Caco-2 (cell line): ENCODE measurements at places on chromosomes 7 and 10.

DNA sequence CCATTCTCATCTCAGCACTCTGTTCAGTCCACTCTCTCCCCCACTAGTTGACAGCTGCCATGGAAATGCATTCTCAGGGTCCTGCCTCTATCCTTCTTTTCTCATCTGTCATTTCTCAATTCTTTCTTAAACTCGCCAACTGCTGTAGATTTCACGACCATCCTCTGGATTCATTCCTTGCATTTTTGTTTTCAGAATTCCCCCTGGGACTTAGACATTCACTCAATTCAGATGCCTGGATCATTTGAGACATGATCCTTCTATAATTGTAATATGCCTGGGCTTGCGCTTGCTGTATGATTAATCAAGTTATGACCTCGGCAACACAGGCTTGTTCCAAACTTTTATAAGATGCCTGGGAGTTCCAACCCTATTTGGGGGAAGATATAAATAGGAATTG, 104.5 kb downstream of the RAB11FIP2 start:
- DNase-seq = no peak

- no peak for DNase-seq
Observed at GRCh38 chr10:72831696-72832409, 61.7 kb upstream of the OIT3 start.

GRCh38 chr10:96507044-96507443, 6.7 kb downstream of the TLL2 start:
- no peak for DNase-seq

GRCh38 chr10:124743191-124744101, 732 bp downstream of the FAM53B start:
- DNase-seq = peak; percentile 53

- no peak for DNase-seq
Observed at GRCh38 chr7:130648580-130648979, 20.0 kb downstream of the COPG2 start.

DNA sequence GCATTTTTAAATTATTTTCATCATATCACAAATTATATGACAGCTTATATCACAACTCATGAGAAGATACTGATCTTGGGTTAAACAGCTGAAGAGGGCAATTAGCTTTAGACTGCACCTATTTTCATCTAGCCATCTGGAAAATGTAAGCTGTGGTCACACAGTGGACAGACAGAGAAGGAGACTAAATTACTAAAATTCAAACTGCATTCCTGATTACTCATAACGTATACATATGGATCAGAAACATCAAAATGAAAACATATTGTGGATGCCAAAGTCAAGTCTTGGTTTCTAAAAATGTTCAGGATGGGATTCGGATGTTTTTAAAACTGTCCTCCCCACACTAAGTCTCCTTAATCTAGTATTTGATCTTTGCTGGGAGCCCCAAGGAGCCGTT, 6.6 kb downstream of the BBIP1 start:
- no peak for DNase-seq

DNA sequence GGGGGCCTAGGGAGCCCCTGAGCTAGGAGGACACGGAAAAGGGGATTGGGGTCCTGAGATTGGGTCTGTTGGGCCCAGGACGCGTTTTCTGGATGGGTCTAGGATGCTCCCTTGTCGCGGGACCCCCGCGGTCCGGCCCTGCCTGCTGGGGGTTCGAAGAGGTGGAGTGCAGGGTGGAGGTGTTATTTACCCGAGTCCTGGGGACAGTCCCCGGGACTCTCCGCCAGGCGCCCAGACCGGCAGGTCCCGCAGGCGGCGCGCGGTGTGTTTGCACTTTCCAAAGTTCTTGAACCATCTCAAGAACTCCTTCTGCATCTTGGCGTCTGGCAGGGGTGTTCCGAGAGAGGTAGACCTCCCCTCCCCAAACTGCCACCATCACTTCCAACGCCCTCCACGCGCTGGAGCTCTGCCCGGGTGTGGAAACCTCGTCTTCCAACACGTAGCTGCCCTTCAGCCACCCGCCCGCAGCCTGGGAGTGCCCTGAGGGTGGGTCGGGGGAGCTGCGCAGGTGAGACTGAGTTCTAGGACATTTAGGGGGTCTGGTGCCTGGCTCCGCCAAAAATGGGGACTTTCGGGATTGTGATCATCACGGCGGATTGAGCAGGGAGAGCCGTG, 569 bp downstream of the CAV1 start:
- DNase-seq = peak; percentile 47

DNA sequence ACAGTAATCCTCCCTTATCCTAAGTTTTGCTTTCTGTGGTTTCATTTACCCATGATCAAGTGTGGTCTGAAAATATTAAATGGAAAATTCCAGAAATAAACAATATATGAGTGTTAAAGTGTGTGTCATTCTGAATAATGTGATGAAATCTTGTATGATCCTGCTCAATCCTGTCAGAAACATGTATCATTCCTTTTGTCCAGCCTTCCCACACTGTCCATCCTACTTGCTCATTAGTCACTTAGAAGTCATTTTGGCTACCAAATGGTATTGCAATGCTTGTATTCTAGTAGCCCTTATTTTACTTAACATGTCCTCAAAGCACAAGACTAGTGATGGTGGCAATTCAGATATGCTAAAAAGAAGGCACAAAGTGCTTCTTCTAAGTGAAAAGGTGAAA, 1211.2 kb upstream of the SORCS1 start:
- DNase-seq = no peak

- DNase-seq = no peak
Observed at GRCh38 chr10:48604039-48604990, 558 bp downstream of the ARHGAP22 start.

- DNase-seq = no peak
Observed at GRCh38 chr7:46626691-46627310, 705.7 kb upstream of the IGFBP3 start.

GRCh38 chr7:49111706-49112105, 187.4 kb downstream of the CDC14C start:
- DNase-seq = no peak

GRCh38 chr7:42694894-42695507, 216.9 kb downstream of the C7orf25 start:
- no peak for DNase-seq

GRCh38 chr10:71748671-71749191, 24.6 kb downstream of the VSIR start:
- no peak for DNase-seq

- DNase-seq = no peak
Observed at GRCh38 chr10:86712317-86712707, 44.0 kb downstream of the LDB3 start.

GRCh38 chr10:88557658-88558057, 25.5 kb downstream of the RNLS start:
- no peak for DNase-seq
